ENCODE measurements at places on chromosomes 1 and 21.

GRCh38 chr1:31004231-31004621 lies 61.3 kb downstream of the PUM1 start:
- no peak for DNase-seq

- no peak for DNase-seq
Observed at GRCh38 chr1:215393476-215393875, 173.6 kb upstream of the KCTD3 start.

GRCh38 chr1:157403203-157403602 lies 149.1 kb downstream of the FCRL5 start:
- DNase-seq = peak; percentile 87

- no peak for DNase-seq
Observed at GRCh38 chr1:200992382-200993048, 31.0 kb downstream of the KIF21B start.

DNA sequence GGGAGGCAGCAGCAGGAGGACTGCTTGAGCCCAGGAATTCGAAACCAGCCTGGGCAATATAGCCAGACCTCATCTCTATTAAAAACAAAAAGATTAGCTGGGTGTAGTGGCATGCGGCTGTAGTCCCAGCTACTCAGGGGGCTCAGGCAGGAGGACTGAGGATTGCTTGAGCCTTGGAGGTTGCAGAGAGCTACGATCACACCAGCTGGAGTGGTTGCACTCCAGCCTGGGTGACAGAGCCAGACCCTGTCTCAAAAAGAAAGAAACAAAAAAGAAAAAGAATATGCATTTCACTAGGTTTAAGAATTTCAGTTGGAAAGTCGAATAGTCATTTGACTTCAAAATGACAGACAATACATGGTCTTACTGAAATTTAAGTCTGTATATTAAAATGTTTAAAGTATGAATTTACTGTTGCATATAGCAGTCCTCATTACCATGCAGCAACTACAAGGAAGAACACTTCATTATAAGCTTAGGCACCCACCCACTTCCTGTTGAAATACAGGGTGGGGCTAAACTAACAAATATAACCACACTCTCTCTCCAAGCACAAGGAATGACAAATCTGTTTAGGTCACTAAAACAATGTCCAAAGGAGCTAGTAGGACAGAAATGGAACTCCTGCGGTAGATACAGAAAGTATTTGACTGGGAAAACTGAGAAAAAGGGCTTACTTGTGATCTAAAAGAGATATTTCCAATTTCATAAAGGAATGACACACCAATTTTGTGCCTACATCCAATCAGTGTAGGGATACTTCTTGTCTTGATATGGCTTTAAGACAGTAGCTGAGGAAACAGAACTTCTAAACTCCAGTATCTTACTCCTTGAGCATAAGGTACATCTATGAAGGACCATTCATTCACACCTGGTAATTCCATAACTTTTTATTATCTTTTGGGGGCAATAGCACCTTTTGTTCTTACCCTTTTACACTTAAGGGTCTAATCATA lies 44.1 kb downstream of the GPR3 start:
- peak; percentile 52 for DNase-seq

DNA sequence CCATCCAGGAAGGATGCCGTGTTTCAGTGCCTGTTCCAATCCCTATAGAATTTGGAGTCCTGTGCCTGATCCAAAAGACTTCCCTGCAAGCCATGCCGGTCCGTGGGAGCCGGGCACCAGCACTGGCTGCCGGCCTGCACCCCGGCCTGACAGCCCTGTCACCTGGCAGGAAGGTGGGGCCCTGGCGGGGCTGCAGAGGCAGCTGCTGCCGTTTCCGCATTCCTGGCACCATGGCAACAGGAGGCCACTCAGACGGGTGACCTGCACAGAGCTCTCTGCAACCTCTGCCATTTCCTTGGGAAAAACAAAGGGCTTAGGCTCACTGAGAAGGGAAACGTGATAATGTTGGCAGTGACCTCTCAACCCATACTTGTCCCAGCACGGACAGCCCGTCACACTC lies 63.2 kb upstream of the TMEM51 start:
- no peak for DNase-seq

DNA sequence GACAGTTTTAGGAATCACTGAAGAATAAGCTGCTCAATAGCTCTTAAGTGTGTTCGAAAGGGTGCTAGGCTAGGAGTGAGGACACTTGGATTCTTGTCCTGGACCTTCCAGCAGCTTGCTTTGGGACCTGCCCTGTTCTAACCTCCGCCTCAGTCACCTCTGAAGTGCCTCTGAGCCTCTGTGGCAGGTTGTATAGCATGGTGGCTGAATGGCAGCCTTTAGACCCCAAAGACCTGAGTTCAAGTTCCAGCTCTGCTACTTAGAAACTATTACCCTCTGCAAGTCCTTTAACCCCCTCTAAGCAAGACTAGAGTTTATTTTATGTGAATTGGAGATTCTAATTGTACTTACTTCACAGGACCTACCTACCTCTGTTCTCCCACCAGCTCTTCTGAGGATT lies 81.5 kb downstream of the RRAGC start:
- no peak for DNase-seq

- DNase-seq = no peak
Observed at GRCh38 chr1:59765011-59765730, 49.6 kb upstream of the HOOK1 start.

DNA sequence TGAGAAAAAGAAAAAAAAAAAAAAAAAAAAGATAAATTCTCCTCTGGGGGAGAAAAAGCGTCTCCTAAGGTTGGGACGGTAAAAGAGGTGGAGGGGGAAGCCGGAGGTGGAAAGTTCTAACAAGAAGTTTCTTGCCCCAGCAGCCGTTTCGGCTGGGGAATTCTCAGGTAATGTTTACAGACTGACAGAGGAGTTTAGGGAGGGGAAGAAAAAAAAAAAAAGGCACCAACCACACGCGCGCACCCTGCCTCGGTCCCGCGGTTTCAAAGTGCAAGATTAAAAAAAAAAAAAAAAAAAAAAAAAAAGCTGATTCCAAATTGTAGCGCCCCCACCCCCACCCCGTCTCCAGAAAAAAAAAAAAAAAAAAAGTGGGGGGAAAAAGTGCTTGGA lies 504 bp downstream of the DHRS3 start:
- no peak for DNase-seq

- no peak for DNase-seq
Observed at GRCh38 chr21:39660191-39660980, 47.6 kb downstream of the B3GALT5 start.

DNA sequence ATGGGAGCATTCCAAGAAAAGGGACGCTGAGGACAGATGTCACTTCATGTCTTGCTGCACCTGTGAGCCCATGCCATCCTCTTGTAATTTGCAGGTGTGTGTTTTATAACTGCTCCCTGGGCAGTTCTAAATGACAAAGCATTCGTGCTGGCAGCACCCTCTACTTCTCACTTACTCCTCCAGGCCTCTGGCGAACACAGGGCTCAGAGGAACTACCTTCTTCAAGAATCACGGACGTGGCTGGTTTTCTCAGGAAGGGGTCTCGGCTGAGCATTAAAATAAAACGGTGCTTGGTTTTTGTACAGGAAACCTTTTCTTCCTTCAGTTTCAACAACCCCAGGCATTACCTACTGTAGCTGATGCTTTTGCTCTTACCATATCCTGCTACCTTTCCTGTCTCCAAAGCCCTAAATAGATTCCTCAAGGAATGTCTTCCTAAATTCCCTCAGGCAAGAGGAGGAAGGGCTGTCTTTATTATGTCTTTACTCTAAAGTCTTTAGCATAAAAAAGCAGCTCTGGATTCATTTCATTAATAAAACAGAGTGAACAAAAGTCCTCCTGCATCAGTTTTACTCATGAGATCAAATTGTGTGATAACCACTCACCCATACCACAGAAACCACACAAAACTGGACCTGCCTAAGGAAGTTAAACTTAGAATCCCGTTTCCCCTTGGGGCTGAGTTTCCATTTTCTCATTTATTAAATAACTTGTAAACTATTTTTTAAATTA lies 79.0 kb upstream of the MAP10 start:
- DNase-seq = no peak

DNA sequence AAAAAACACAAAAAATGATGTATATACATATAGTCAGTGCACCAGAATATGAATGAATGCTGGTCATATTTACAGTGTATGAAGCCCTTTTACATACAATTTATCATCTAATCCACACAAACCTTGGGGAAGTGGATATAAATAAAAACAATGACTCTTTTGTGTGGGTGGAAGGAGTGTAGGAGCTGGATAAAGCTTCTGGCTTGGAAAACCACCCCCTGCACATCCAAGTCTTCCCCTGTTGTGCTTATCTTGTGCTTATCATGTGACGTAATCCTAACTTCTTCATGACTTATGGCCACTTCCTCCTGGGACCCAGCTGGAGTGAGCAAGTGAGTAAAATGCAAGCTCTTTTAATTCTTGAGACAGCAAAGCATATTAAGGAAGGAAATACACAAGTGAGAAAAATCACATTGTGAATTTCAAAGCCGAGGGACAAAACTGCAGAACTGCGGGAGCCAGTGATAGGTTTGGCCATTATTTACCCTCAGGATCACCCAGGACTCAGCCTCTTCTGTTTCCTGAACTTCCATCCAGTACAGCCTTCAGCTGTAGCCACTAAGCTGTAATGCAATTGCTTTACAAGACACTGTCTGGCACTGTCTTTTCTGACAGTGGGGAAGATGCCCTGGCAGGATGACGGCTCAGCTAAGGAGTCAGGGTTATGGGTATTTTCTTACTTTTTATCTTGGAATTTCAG lies 104.0 kb upstream of the PPM1J start:
- DNase-seq = peak; percentile 82

DNA sequence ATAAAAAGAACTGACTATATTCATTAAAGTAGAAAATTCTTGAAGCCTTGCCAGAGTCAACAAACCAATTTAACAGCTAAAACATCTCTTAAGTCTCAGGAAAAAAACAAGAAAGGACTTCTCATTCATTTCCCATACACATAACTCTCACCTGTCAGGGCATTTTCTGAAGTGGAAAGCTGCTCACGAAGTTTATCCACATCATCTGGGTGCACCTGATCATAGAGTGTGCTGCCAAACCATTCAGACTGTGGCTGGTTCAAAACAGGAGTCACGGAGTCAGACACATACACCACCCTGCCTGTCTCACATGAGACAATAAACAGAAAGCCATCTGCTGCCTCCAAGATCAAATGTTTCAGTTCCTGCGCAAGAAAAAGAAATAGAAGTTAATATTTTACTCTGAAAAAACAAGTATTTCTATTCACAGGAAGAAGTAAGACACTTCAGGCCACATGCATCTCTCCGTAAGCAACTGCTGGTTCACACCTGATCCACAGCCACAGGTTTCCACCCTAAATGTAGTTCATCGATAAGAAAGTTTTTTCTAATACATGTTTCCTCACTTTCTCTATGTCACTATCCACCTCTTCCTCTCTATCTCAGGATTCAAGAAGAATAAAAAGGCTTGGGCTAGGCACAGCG lies 28.2 kb upstream of the CTSK start:
- DNase-seq = no peak

GRCh38 chr1:87348341-87349019 lies 19.8 kb downstream of the LMO4 start:
- DNase-seq = no peak

DNA sequence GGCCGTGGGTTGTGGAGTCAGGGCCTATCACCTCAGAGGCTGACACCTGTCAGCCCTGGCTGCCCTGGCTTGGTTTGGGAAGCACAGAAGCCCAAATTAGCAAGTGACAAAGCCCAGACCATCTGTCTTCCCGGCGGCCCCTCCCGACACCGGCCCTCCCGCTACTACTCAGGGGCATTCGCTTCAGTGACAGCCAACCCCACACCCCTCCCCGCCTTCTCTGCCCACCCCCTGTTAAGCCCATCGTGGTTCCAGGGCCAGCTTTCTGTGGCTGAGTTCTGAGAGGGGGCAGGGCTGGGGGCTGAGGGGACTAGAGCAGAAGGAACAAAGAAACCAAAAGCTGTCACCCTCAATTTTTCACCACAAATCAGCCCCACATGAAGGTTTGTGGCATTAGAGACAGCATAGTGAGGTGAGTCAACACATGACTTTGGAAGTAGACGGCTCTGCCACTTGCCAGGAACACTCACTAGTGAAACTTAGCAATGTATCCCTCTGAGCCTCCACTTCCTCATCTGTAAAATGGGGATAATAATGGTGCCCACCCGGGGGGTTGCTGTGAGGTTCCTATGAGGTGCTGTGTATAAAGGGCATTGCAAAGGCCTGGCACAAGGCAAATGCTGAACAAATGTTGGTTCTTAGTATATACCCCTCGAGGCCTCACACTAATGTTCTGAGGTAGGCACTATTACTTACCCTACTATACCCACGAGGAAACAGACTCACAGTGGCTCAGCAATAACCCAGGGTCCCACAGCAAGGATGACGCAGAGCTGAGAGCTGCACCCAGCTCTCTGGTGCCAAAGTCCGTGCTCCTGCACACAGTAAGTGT lies 5.2 kb upstream of the TNNI1 start:
- no peak for DNase-seq

DNA sequence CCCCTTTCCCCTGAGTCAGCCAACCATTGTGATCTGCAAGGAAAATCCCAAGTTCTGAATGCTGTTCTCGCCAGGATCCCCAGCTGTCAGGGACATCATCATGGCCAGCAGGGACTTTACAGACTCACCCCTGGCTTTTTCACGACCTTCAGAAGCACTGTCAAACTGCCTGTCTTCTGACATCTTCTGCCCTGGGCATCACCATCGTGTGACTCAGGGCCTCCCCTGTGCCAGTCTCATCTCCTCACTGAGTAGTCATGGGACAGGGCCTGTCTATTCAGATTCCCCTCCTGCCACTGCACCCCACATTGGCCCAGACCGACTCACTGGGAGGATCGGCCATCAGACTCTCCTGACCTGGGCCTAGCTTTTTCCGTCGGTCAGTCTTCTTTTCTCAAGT lies 72.5 kb upstream of the VAMP3 start:
- DNase-seq = no peak

DNA sequence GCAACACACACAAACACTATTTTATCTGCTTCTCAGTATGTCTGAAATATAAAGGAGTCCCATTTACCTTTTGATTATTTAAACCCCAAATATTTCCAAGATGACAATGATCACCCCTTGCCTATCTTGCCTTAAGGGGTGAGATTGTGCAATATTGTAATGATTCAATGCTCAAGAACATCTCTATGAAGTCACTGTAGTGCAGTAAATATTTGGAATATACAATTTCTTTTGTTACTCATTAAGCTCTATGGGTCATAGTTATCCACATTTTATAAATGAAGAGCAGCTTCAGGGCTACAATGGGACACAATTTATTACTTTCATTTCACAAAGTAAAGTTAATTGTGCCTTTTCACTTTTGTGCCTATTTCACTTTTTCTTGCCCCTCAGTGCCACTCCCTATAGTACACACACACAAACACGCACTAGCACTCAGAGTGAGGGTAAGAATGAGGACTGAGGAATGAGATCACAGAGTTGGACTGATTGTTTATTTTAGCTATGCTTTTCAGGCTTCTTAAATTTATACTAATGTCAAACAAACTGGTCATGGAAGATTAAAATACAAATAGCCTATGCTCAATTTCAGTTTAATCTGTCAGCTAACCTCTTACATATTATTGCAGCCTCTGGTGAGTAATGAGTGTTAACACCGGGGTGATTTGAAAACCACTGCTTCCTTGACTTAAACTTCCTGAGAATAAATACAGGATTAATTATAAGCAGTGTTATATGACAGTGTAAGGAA lies 521.0 kb upstream of the B3GALT2 start:
- no peak for DNase-seq
